ENCODE measurements at places on chromosomes 2 and 18.

DNA sequence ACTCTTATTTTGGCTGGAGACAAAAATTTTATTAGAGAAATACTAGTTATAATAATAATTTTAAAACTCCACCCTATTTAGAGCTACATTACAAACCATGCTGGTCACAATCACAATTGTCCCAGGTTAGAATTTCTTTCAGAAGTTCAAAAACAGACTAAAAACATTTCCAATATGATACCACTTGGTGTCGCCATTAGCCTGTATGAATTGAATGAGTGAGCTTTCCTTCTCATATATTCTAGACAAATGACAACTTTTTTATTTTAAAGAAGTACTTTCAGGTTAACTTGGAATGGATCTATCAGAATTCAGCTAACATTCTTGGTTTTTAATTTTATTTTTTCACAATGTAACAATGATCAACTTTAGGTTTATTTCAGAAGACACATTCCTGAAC lies 48.0 kb downstream of the SERPINB8 start:
- DNase-seq, result no peak

DNA sequence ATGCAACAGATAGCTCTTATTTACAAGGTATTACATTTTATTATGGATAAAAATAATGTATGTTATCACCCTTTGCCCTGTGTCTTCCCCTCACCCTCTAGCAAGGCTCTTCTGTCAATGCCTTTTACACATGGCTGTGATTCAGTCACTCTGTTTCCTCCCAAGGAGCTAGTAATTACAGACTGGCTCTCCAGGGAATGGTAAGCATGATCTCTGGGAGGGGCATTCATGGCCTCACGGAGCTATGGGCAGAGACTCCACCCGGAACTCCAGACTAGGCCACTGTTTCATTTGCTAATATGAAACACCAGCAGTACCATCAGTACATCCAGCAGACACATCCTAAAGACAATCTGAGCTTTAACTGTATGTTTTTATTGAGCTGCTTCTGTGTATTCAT lies 410.9 kb upstream of the CYRIA start:
- no peak for DNase-seq

DNA sequence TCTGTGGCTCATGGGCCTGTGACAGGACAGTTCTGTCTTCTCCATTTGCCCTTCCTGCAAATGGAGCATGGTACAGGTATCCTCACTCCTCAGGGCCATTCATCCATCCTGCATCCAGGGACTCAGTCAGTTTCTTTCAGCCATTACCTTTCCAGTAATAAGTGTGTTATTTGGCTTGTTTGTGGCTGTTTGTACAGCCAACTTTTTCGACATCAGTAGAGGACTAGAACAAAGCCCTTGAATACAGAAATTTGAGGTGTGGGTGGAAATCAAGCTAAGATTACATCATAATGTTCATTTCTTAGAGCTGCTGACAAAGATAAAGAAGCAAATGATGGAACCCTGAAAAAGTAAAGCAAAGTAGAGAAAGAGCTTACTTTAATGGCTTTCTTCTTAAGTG lies 290.4 kb downstream of the PTPRM start:
- no peak for DNase-seq

DNA sequence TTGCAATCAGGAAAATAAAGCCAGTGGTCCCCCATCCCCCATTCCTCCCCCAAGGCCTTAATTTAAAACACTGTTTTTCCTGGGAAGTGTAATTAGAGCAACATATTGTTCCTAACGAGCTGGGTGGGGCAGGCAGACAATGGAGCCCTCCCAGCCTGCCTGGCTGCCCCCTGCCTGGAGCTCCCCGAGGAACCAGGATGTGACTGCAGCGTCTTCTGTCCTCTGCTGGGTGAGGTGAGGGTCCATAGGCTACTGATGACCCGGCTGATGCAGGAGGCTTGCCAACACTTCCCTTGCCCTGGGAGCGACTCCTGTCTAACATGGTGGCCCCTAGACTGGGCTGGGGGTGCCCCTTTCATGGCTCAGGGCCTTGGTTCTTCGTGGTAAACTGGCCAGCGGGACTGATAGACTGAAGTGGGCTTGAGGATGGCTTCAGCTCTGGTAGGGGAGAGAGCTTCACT lies 152.4 kb downstream of the DYSF start:
- peak; percentile 3 for DNase-seq

DNA sequence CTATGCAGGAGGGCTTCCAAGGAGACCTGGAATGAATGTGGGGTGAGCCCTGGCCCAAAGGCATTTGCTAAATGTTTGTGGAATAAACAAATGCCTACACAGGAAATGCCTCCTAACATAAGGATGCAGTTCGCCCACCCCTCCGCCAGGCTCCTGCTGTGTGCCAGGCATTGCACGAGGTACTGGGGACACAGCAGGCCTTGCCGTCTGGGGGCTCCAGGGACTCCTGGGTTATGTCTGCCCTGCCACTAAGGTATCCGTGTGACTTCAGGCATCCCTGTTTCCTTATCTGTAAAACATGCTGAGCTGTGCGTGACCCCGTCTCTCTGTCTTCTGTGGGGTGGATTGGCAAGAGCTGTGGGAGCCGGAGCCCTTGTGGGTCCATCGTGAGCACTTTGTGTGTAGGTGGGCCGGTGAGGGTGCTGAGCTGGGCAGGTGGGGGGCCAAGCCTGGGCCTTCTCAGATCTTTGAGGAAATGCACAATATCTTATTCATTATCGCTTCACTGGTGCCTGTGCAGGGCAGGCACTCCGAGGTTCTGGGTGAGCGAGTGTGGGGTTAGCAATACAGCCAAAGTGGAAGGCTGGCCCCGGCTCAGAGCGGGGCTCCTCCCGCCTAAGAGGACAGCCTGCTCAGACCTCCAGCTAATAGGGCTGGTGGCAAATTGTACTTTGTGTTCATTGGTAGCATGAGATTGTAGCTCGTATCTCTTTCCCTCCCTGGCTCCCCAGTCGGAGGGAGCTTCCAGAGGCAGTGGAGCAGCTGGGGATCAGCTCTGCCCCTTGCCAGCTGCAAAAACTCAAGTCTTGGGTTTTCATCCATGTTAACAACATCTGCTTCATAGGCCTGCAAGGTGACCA lies 126.8 kb downstream of the GLI2 start:
- no peak for DNase-seq

GRCh38 chr2:8510519-8510918 lies 171.3 kb upstream of the ID2 start:
- no peak for DNase-seq

DNA sequence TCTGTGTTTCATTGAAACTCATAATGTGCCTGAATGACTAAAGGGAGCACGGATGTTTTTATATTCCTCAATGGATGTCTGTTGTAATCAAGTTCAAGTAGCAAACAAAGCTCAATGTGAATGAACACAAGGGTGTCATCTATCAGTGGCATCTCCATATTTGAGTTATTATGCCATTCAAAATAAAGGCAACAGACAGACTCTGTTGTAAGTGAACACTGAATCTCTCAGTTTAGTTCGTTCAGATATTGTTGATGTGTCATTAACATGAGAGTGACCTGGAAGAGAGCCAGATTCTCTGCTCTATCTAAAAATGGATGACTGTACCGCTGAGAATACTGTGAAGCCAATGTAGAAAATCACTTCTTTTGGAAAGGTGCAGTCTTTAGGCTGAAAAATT lies 118.7 kb downstream of the NUP35 start:
- peak; percentile 4 for DNase-seq

Data from adrenal gland (tissue), 19 donors.